ENCODE measurements at places on chromosomes 7 and 10.

GRCh38 chr10:132866601-132867381, 75.6 kb downstream of the CFAP46 start:
- DNase-seq, result no peak

DNA sequence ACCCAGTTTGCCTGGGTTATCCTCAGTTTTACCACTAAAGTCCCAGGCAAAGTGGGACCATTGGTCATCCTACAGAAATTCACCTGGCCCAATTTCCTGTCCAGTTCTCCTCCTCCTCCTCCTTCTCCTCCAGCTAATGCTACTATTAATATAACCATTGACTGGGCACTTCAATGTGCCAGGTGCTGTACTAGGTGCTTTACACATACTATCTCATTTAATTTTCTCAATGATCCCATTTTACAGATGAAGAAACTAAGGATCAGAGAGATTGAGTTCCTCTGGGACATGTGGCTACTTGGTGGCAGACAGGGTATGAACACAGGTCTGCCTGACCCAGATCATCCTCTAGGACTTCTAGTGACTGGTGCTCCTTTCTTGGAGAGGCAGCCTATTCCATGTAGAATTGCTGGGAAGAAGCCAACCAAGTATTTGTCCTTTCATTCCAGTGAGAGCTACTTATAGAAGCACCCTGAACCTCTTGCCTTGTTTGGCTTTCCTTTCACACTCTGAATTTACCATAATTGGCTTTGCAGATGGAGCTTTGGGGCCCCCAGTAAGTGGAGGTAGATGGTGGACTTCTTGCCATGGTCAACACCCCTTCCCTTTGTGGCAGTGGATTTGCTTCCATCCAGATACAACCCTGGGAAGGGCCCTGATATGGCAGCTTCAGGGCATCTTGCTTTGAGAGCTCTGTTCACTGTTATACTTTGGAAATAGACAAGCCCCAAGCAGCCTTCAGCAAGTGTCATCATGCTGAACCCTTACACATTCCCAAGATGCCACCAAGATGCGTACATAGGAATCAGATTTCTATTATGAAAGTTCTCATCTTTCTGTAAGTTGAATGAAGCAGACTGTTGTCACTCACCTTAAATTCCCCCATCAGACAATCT, 78.7 kb downstream of the MYOF start:
- DNase-seq, result no peak

- no peak for DNase-seq
Observed at GRCh38 chr10:63132651-63133055, 475 bp upstream of the NRBF2 start.

DNA sequence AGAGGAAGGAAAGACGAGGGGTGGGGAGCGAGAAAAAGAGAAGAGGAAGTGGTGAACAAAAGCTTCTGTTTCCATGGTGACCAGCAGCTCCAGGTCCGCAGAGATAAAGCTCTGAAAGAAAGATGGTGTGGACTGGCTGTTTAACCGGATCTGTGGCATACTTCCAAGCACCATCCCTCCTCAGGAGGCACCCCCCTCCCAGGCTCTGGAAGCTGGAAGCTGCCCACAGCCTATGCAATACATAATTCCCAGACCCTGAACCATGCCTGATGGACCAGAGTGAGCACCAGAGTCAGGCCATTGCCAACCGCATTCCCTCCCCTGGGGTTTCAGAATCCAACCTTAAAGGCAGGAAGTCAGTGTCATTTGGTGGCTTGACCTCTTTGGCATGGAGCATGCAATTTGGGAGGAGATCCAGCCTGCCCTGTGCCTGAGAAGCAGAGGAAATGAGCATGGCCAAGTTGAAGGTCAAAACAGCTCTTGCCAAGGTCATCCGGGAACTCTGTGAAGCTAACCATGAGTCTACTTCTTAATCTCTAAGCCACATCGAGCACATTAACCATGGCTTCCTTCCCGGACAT, 22.2 kb upstream of the CPXM2 start:
- peak; percentile 10 for DNase-seq

- no peak for DNase-seq
Observed at GRCh38 chr7:111071556-111071955, 19.4 kb upstream of the LRRN3 start.

GRCh38 chr7:32218741-32219288, 148.6 kb upstream of the PDE1C start:
- DNase-seq, result no peak

DNA sequence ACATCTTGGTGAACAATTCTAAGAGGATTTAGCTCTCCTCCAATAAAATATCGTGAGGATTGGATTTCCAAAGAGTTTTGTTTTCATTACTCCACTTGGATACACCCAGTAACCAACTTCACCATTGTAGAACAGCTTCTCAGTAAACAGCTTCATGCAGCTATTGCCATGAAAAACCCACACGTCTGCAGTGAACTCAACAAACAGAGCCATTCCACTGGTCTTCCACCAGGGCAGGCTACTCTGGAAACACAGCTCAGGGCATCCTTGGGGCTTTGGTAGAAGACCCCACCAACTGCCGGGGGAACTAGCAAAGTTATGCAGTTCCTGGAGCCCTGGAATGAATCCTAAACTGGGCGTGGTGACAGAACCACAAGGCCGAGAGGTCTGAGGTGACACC, 77.4 kb downstream of the CALN1 start:
- DNase-seq, result no peak

DNA sequence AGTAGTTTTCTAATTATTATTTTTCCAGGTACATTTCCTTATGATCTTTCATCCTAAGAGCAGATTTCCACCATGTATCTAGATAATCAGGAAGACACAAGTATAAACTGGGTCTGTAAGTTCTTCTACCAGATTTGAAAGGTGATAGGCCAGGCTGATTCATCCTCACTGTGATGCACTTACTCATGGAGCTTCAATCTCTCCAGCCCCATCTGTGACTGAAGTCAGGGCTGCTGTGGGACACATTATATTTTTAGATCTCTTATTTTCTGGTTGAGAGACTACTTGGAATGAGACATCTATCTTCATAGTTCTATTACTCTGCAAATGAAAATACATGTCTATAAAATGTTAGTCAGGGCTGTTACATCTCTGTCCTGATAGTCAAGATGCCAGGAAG, 85.5 kb upstream of the SLC25A13 start:
- no peak for DNase-seq

DNA sequence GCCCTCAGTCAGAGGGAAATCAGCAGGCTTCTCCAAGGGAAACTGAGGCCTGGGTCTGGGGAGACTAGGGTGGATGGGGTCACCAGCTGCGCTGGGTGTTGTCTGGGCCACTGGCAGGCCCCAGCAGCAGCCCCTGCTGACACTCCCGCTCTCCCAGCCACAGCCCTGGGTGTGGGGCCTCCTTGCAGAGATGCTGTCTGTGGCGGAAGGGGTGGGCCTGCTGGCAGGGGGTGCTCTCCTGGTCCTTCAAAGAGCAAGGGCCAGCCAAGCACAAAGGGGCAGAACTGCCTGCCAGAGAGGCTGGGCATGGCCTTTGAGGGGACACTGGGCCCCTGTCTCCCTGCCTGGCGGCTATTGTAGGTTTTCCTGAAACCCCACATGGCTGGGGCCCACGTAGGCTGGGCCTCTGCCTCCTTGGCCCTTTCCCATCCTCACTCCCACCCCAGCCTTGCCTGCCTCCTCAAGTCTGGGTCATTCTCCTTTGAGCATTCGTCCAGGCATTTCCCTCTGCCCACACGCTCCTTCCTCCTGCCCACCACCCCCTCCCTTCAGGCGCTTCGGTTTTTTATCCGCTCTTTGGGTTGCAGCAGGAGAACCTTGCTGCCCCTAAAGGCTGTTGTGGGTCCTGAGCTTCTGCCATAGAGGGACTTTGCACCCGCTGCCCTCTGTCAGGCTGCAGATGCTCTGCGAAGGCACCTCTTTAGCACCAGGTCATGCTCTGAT, 9.1 kb downstream of the COL13A1 start:
- DNase-seq, result no peak

DNA sequence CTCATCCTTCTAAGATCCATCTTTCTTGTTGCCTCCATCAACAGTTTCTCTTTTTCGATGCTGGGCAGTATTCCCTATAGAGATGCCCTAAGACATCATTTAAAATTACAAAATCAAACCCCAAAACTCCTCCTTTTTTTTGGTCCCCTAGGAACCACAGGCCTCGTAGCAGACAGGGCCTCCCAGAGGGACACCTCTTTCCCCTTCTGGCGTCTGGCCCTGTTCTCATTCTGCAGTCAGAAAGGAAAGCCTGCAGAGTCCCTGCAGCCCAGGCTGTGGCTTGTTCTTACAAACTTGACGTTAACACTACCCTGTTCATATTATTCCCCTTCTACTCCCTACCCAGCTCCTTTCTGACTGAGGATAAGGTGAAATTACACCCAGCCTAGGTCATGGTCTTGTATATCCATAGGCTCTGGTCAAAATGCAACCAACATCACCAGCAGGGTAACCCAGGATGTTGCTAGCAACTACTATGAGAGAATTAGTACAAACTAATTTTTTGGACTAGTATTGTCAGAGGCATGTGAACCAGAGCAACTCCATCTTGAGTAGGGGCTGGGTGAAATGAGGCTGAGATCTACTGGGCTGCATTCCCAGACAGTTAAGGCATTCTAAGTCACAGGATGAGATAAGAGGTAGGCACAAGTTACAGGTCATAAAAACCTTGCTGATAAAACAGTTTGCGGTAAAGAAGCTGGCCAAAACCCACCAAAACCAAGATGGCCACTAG, 3.5 kb upstream of the EPHA1 start:
- no peak for DNase-seq

DNA sequence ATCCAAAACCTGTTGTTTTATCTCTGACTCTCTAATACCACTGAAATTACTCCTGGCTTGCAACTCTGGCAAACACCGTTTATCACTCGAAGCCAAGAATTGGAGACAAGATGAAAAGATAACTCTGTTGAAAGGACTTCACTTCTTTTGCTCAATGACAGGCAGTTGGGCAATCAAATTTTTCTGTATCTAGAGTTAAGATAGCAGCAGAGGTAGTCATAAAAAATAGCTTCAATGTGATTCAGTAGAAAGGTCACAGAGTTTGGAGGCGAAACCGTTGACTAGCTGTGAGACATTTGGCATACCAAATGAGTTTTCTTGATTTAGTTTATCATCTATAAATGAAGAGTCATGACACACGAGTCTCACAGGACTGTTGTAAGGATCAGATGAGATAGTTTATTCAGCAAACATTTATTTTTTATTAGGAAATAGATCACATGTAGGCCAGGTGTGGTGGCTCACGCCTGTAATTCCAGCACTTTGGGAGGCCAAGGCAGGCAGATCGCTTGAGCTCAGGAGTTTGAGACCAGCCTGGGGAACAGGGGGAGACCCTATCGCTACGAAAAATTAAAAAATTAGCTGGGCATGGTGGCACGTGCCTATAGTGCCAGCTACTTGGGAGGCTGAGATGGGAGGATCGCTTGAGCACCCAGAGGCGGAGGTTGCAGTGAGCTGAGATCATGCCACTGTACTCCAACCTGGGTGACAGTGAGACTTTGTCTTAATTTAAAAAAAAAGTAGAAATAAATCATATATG, 23.6 kb downstream of the AKR1B1 start:
- no peak for DNase-seq

GRCh38 chr10:102868911-102869257, 386 bp upstream of the AS3MT start:
- DNase-seq, result no peak

DNA sequence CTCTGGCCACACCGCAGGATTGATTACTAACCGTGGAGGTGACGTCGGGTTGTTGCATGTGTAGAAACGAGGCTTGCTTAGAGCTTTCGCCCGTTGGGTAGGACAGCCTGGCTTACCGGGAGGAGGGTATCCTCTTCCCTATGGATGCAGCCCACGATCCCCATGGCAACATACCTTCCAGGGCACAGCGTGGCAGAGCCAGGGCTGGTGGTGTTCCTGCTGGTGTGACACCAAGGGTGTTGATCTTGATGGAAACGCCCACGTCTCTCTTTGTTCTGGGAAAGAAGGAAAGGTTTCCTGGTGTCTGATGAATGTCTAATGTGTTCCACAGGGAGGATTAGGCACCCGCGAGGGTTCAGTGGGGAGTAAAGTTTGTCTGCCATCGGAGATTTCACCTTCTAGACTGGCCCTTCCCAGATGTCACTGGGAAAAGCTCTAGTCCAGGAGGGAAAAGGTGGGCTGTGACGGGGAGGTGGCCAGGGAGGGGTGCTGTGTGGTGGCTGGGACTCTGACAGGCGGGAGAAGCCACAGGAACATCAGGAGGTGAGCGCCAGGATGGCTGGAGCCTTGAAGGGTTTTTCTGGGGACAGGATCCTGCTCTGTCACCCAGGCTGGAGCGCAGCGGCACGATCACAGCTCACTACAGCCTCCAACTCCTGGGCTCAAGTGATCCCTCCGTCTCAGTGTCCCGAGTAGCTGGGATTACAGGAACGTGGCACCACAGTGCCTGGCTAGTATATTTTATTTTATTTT, 102.1 kb downstream of the CUX1 start:
- no peak for DNase-seq

DNA sequence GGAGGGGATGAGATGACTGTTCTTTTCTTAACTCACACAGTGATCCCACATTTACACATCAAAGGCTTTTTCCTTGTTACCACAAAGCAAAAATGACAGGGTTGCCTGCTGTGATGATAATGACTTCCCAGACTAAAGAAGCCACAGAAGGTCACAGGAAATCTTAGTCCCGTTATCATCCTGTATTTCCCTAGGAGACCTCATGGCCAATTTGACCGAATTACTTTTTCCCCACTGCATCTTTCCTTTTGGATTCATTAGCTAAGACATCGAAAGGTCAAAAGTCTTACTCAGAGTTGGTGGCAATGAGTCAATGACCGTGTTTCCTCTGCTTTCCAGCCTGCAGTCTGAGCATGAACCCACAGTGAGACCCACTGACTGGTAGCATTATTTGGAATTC, 130.1 kb upstream of the INHBA start:
- DNase-seq, result no peak

- DNase-seq, result peak; percentile 100
Observed at GRCh38 chr10:12264204-12264940, 68.4 kb downstream of the CDC123 start.

- no peak for DNase-seq
Observed at GRCh38 chr7:46479680-46480079, 558.6 kb upstream of the IGFBP3 start.

DNA sequence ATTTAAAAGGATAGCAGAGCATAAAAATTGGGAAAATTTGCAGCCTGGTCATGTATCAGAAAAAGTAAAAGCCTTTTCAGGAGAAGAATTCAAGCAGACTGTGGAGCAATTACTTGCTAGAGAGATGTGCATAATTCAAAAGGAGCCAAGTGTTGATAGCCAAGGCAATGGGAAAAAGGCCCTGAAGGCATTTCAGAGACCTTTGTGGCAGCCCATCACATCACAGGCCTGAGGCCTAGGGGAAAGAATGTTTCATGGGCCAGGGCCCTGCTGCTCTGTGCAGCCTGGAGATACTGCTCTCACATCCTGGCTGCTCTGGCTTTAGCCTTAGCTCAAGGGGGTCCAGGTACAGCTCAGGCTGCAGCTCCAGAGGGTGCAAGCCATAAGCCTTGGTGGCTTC, 152.9 kb downstream of the MAGI2 start:
- DNase-seq, result no peak
